ENCODE measurements at places on chromosomes 4 and X. TPM values are rescaled to one million over a fixed set of nuclear protein-coding genes. Genes with fewer than 3 reads are reported as not detected.
A peak's percentile ranks its signal among the peaks of the same experiment; 100 is the strongest.

GRCh38 chrX:27680726-27681125 is 90.6 kb downstream of the DCAF8L2 start:
- H3K4me1 ChIP-seq = no peaks in the 10 kb centered on the region
- no peaks in the 10 kb centered on the region for H3K27me3 ChIP-seq
- no peak for DNase-seq
- H3K27ac ChIP-seq = no peak overlapping the region
- H3K36me3 ChIP-seq = no peaks in the 10 kb centered on the region

- no peak for DNase-seq
- H3K4me1 ChIP-seq = no peaks in the 10 kb centered on the region
These were observed 25.5 kb upstream of the LRCH2 start for GRCh38 chrX:115259238-115259875.

DNA sequence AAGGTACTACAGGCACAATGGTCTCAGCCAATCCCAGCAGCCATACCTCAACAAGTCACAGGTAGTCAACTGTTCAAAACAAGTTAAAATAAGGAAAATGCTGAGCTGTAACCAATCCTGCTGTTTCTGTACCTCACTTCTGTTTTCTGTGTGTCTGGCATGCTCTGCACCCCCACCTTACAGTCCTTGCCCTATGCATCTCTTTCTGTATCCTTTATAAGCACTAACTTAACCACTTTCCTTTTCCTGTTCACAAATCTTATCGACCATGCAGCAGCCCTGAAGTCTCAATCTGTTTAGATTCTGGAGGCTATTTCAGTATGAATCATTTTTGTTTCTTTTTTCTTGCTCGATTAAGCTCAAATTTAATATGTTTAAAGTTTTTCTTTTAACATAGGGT is 12.5 kb upstream of the FAM13A start:
- no peak overlapping the region for H3K27ac ChIP-seq
- peaks cover 4% of the 10 kb centered on the region for H3K4me1 ChIP-seq
- peaks cover 2% of the 10 kb centered on the region for H3K27me3 ChIP-seq
- DNase-seq = no peak
- H3K4me3 ChIP-seq = no peak overlapping the region

DNA sequence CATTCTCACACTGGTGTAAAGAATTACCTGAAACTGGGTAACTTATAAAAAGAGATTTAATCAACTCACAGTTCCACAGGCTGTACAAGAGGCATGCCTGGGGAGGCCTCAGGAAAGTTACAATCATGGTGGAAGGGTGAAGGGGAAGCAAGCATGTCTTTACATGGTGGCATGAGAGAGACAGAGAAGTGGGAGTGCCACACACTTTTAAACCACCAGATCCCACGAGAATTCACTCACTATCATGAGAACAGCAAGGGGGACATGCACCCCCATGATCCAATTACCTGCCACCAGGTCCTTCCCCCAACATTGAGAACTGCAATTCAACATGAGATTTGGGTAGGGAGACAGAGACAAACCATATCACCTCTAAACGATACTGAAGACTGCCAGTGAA is 23.0 kb downstream of the EPGN start:
- no peak overlapping the region for H3K27ac ChIP-seq
- no peak overlapping the region for H3K4me3 ChIP-seq
- no peaks in the 10 kb centered on the region for H3K36me3 ChIP-seq
- peaks cover 7% of the 10 kb centered on the region for H3K27me3 ChIP-seq
- H3K4me1 ChIP-seq = no peaks in the 10 kb centered on the region

DNA sequence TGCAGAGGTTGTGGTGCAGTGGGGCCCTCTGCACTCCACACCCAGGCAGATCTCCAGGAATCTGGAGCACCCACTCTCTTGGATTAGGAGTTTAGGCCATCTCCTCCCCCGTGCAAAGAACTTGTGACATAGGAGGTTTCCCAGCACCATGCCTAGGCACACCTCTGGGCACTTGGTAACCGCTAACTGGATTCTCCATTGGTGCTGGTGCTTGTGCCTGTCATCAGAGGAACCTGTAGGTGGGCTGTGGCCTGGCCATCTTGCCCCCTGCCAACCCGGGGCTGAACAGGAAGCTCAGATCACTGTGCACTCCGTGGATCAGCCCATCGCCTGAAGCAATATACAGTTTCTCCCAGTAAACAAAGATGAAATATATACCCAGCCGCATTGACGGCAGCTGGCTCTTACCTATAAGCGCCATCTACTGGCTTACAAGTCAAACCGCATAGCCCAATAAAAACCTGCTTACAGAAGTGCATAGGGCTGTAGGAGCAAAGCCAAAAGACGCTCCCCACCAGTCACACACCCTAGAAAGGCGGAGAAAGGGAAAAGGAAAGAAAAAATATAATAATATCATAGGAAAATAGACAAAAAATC is 19.1 kb upstream of the TEX13B start:
- no peak overlapping the region for H3K4me3 ChIP-seq
- H3K27ac ChIP-seq = peak overlapping the region; percentile 13
- no peaks in the 10 kb centered on the region for H3K36me3 ChIP-seq
- DNase-seq = peak; percentile 31
- H3K4me1 ChIP-seq = peaks cover 8% of the 10 kb centered on the region

DNA sequence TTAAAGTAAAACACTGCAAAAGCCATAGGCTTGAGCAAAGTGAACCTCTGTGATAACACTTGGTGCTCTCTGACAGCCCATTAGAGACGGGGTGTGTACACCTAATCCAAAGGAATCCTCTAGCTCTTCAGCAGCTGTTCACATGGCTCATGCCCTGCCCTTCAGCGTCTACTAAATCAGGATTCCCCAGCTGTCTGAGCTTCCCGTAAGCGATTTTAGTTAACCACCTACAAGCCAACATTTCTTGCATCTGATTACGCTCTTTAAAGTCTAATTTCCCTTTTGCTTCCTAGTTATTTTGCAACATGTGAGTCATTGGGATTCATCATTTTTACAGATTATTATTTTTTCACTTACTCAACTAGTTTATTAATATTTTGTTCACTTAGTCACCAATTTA is 6.5 kb downstream of the DMD start:
- H3K27me3 ChIP-seq = no peaks in the 10 kb centered on the region
- no peak overlapping the region for H3K4me3 ChIP-seq
- no peaks in the 10 kb centered on the region for H3K4me1 ChIP-seq

- DNase-seq = no peak
- H3K4me1 ChIP-seq = no peaks in the 10 kb centered on the region
- H3K27me3 ChIP-seq = no peaks in the 10 kb centered on the region
- H3K4me3 ChIP-seq = no peak overlapping the region
- H3K36me3 ChIP-seq = no peaks in the 10 kb centered on the region
These were observed 73.7 kb upstream of the WDR44 start for GRCh38 chrX:118272242-118272641.

DNA sequence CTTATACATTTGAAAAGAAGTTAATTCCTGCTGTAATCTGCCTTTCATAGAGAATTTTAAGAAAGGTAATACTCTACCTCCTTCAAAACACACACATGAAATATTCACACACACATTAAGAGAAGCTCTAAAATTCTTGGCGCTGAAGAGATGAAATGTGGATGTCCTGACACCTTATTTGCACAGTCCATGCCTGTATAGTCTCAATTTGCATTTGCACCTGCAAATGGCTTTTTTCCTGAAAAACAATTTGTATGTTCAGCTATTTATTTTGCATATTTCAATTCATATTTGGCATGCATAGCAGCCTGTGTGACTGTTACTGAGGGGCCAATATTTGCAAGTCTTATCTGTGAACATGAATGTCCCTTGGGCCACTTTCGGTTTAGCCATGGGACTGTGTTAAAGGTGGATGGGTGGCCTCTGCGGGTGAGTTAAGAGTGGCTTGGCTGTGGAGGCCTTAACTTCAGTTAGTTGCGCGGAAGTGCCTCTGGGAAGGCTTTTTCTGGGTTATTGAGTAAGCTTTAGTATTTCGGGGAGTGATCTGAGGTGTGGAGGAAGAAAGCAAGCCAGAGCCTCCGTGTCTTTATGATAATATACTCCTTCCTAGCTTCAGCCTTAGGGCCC is 443.3 kb upstream of the FAT1 start:
- H3K27me3 ChIP-seq = no peaks in the 10 kb centered on the region
- H3K4me1 ChIP-seq = no peaks in the 10 kb centered on the region
- no peak overlapping the region for H3K27ac ChIP-seq
- no peaks in the 10 kb centered on the region for H3K36me3 ChIP-seq
- DNase-seq = no peak

DNA sequence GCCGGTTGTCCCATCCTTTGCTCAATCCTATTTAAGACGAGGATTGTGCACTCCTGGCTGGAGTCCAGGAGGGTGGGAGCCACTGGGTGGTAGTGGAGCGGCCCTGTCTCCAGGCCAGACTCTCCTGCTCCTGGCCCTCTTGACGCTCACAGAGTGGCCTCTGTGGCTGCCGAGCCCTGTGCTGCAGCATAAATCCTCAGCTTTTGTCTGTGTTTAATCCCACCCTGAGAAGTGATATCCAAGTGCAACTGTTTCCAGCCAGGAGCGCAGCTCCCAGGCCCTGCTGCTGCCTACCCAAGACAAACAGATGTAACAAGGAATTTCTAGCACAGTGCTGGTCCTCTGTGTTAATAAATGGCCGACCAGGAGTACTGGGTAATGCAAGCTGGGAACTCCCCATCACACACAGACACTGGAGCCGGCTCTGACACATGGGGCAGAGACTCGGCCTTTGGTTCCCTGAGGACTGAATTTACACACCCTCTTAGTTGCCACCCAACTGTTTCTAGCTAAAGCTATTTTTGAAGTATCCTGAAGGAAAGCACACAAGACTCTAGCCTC is 85.3 kb downstream of the GATB start:
- no peak overlapping the region for H3K27ac ChIP-seq
- no peak for DNase-seq
- H3K4me3 ChIP-seq = no peak overlapping the region
- no peaks in the 10 kb centered on the region for H3K27me3 ChIP-seq
- H3K4me1 ChIP-seq = no peaks in the 10 kb centered on the region
- no peaks in the 10 kb centered on the region for H3K36me3 ChIP-seq

GRCh38 chrX:149910178-149910695 is 19.1 kb upstream of the HSFX4 start:
- no peaks in the 10 kb centered on the region for H3K4me1 ChIP-seq
- H3K4me3 ChIP-seq = no peak overlapping the region
- H3K27ac ChIP-seq = no peak overlapping the region

The ADH7 gene
- total RNA-seq = not detected

The GAGE12F gene
- total RNA-seq = not detected

The MAGEB1 gene
- not detected for total RNA-seq

The SPANXA2 gene
- not detected for total RNA-seq

The PRR32 gene
- not detected for total RNA-seq
